ENCODE measurements at places on chromosomes 4 and X.
A peak's percentile ranks its signal among the peaks of the same experiment; 100 is the strongest.

DNA sequence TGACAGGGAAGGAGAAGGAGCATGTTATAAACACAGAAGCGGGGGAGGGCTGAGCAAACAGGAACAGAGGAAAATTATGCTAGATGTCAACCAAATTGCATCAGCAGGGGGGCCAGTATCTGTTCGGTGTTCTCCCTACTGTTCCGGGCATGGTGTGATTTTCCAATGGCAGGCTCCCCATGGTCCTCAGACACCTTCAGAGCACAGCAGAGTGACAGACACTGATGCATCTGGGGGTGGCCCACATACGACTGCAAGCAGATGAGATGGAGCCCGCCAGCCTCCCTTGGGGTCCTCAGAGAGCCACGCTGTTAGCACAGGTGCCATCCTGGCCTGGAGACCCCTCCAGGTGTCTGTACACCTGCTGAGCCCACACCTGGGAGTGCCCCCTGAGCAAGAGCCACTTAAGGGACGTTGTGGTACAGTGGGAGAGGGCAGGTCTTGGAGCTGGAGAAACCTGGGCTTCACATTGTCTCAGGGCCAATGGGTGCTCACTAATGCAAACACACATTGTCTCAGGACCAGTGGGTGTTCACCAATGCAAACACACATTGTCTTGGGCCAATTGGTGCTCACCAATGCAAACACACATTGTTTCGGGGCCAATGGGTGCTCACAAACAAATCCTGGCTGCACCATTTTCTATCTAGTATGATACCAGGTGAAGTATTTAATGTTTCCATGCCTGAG lies 95.4 kb downstream of the SLC2A9 start:
- no peak for DNase-seq

GRCh38 chrX:137034508-137034872 lies 695 bp upstream of the GPR101 start:
- DNase-seq: no peak

GRCh38 chr4:52755426-52755825 lies 4.2 kb upstream of the ERVMER34-1 start:
- DNase-seq: no peak

- DNase-seq: no peak
Observed at GRCh38 chr4:17286752-17287460, 225.0 kb downstream of the QDPR start.

- no peak for DNase-seq
Observed at GRCh38 chr4:141730805-141731204, 94.4 kb downstream of the IL15 start.

GRCh38 chrX:129115104-129115503 lies 408.2 kb downstream of the SMARCA1 start:
- no peak for DNase-seq

DNA sequence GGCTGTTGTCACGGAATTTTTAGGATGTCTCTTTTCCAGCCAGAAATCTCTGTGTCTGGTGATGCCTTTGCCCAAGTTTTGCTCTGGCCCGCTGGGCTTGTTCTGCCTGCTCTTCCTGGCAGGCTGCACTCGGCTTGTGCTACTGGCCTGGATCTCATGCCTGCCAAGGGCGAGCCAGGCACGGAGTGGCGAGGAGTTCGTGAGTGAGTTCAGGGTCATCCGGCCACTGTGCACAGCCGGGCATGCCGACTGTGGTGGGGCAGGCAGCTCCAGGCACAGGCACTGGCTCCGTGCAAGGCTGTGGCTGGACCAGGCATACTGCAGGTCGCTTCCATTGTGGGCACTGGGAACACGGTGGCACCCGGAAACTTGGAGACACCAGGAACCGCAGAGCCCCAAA lies 129.1 kb downstream of the ARHGAP10 start:
- no peak for DNase-seq

- DNase-seq: no peak
Observed at GRCh38 chr4:53905941-53906377, 158.4 kb downstream of the CHIC2 start.

- no peak for DNase-seq
Observed at GRCh38 chrX:49172280-49172780, 632 bp downstream of the PLP2 start.

DNA sequence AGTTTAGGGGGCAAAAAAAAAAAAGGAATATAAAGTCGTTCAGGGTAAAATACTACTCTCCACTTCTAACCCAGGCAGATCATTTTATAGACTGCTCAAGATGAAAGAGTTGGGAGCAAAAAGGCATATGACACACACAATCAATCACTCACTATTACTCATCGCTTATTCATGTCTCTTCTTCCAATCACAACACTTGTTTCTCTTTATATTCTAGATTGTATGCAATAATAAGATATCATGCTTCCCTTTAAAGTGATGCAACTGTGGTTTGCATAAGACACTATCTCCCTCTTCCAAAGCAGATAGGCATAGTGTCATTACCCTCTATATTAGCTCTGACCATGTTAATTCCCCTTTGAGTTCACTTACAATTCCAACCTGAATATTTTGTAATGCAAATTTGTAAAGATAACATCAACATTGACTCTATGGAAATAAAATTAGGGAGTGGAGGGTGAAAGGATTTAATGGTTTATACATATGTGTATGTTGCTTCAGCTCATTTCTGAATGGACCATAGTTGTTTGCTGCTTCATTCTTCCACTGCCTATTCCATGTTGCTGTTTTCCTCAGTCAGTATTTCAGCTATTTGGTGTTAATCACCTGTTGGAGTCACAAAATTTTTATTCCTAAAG lies 154.9 kb upstream of the EPHA5 start:
- DNase-seq: no peak

DNA sequence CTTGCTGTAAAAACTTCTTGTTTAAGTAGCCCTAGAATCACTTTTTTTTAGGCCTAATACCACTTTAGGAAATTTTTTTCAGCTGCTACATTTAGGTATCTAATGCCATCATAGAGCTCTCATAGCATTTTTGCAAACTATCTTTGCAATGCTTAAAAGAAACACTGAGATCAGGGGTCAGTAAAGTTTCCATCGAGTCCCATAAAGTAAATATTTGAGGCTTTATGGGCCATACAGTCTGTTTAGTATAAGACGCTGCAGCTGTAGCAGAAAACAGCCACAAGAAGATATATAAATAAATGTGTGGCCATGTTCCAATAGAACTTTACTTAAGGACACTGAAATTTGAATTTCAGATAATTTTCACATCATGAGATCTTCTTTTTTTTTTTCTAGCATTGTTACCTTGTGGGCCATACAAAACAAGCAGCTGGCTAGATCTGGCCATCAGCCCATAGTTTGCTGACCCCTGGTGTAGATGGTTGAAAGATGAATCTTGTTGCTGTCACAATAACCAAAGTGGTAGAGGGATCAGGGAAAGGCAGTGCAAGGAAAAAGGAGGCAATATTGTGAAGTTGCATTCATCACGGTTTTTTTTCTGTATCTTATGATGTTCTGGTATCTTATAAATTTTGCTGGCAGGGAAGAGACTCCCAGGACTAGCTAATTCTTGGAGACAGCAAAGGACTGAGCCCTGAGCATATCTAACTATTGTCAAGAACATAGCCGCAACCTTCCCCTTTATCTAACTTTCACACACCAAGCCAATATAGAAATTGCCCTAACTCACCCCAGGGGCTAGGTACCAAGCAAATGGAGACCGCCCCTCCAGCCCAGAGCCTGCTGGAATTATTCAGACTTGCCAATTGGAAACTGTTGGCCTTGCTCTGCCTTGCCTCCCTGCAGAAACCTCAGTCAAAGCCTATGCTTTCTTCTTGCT lies 46.6 kb downstream of the RASGEF1B start:
- no peak for DNase-seq

- DNase-seq: no peak
Observed at GRCh38 chr4:76803522-76803921, 94.4 kb downstream of the SOWAHB start.

DNA sequence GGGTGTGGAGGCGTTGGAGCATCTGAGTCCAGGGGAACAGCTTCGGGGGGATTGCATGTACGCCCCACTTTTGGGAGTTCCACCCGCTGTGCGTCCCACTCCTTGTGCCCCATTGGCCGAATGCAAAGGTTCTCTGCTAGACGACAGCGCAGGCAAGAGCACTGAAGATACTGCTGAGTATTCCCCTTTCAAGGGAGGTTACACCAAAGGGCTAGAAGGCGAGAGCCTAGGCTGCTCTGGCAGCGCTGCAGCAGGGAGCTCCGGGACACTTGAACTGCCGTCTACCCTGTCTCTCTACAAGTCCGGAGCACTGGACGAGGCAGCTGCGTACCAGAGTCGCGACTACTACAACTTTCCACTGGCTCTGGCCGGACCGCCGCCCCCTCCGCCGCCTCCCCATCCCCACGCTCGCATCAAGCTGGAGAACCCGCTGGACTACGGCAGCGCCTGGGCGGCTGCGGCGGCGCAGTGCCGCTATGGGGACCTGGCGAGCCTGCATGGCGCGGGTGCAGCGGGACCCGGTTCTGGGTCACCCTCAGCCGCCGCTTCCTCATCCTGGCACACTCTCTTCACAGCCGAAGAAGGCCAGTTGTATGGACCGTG lies 2.2 kb downstream of the AR start:
- no peak for DNase-seq

DNA sequence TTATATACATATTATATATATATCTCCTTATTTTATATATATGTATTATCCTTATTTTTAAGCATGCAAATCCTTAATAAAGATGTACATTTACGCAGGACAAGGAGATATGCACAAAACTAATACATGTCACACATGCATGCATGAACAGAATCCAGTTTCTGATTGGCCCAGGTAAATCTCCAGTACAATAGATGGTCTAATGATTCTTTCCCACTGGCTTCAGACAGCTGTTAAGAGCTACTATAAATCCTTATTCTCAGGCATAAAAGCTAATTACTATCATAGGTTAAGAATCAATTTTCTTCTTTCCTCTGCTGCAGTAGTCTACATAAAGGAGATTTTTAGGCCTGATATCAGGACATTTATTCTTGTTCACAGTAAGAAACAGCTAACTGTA lies 689.8 kb downstream of the KCTD8 start:
- DNase-seq: no peak

GRCh38 chr4:140372751-140373327 lies 607 bp upstream of the SCOC start:
- peak; percentile 6 for DNase-seq

GRCh38 chr4:88008122-88008742 lies 797 bp downstream of the PKD2 start:
- no peak for DNase-seq

DNA sequence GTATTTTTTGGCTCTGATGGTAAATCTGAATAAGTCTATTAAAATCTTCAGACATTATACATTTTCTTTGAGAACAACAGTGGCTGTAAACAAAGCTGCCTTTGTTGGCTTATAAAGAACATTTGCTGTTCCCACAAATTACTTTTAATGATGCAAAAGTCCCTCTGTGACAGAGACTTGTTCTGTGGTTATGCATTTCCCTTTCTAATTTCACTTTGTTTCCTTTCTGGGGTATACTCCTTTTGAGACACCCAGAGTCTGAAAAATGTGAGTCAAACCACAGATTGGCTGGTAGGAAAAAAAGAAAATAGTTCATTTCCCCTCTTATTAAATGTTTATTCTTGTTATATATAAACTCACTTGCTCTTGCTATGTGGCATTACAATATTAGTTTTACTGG lies 402.4 kb downstream of the PACRGL start:
- no peak for DNase-seq

DNA sequence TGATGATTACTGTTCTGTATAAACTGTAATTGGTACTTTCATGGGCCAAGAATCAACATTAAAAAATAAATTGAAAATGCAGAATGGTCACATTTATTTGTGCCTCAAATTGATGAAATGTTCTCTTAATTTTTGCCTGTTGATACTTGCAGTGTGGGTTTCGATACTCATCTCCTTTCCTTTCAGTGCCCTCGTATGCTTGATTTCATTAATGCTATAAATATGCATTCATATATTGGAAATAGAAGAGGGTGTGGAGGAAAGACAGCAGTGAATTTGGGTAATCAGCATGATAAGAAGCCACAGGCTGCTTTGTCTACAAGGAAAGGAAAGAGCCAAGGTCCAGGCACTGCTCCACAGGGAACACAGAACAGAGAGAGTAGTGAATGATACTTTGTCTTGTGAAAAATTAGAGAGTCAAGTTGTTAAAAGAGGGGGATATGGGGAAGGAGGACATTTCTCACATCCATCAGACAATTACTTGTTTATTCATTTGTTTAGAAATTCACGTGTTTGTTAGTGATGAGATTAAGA lies 1.0 kb upstream of the DDX60 start:
- no peak for DNase-seq

DNA sequence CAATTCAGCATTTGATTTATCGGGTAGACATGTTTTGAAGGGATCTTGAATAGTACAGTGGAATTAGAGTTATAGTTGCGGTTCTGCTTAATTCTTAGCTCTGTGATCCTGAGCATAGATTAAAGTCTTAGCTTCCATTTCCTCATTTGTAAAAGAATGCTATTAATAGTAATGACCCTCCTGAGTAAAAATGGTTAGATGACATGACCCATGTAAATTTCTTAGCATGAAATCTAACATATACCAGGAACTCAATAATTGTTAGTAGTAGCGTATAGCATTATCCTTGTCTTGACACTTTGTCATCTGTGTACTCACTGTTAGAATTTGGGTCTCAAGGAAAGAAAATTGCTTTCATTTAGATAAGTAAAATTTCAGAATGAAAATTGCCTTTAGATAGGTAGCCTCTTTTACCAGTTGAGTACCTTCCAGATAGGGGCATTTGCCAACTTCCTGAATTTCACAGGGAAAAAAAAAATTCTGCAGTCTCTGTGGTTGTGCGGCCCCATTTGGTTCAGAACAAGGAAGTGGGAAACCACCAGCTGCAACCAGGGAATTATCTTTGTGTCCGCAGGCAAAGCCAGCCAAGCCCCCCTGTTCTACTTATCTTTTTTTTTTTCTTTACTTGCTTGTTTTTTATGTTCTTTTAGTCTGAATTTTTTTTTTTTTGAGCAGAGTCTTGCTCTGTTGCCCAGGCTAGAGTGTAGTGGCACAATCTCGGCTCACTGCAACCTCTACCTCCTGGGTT lies 86.9 kb downstream of the TMEM164 start:
- DNase-seq: no peak

DNA sequence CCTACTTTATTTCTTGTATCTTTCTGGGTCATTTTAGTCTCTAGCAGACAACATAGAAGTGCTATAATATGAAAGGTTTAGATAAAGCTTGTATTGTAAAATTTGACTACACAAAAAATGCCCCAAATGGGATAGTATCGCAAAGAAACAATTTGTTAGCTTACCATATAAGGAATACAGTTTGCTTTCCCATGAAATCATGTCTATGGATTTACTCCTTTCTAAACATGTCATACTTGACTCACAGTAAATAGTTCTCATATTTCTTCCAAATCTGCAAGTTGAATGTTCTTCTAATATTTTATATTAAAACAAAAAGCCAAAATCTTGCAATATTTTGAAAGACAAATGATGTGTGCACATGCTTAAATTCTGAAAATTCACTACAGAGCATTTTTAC lies 103.9 kb downstream of the PPA2 start:
- no peak for DNase-seq

GRCh38 chr4:7719354-7720174 lies 220.1 kb downstream of the AFAP1 start:
- peak; percentile 5 for DNase-seq

- no peak for DNase-seq
Observed at GRCh38 chr4:140135529-140136088, 18.4 kb downstream of the MAML3 start.

- no peak for DNase-seq
Observed at GRCh38 chr4:184400375-184400870, 73.9 kb downstream of the IRF2 start.

Data from T follicular helper cell (primary cell).